Heart right ventricle (tissue), 16 donors: ENCODE measurements at places on chromosomes 6 and 20.
A peak's percentile ranks its signal among the peaks of the same experiment; 100 is the strongest.

DNA sequence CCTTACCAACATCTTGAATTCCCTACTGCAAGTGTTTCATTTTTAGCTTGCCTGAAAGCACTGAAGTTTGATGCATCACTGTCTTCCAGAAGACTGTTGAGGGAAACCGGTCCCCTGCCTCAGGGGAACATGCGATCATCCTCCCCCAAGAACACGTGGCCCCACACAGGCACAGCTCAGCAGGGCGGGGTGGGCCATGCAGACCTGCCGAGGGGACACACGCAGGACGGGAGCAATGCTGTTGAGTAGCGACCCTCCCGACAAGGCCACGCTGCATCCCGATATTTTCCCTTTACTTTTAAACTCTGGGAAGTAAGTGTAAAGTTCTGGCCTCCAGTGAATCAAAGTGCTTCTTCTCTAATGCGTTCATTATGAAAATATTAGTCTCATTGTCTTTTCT lies 59.3 kb upstream of the XRN2 start:
- H3K4me1 ChIP-seq = no peaks in the 10 kb centered on the region
- no peak overlapping the region for H3K4me3 ChIP-seq
- no peaks in the 10 kb centered on the region for H3K36me3 ChIP-seq
- H3K27ac ChIP-seq = no peak overlapping the region

DNA sequence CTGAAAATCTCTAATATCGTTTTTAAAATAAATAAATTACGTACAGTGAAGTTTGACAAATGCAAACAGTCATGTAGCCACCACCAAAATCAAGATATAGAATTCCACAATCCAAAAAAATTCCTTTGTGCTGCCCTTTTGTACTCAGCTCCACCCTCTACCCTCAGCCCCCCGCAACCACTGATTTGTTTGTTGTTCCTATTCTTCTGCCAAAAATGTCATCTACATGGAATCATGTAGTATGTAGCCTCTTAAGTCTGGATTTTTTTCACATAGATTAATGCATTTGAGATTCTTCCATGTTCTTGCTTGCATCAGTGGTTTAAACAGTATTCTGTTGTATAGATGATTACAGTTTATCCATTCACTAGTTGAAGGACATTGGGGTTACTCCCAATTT lies 8.5 kb upstream of the REPS1 start:
- no peaks in the 10 kb centered on the region for H3K27me3 ChIP-seq
- H3K4me1 ChIP-seq = no peaks in the 10 kb centered on the region
- no peak overlapping the region for H3K27ac ChIP-seq

GRCh38 chr6:11343963-11344723 lies 111.7 kb upstream of the NEDD9 start:
- no peaks in the 10 kb centered on the region for H3K4me1 ChIP-seq
- no peak overlapping the region for H3K4me3 ChIP-seq
- H3K27ac ChIP-seq = no peak overlapping the region

DNA sequence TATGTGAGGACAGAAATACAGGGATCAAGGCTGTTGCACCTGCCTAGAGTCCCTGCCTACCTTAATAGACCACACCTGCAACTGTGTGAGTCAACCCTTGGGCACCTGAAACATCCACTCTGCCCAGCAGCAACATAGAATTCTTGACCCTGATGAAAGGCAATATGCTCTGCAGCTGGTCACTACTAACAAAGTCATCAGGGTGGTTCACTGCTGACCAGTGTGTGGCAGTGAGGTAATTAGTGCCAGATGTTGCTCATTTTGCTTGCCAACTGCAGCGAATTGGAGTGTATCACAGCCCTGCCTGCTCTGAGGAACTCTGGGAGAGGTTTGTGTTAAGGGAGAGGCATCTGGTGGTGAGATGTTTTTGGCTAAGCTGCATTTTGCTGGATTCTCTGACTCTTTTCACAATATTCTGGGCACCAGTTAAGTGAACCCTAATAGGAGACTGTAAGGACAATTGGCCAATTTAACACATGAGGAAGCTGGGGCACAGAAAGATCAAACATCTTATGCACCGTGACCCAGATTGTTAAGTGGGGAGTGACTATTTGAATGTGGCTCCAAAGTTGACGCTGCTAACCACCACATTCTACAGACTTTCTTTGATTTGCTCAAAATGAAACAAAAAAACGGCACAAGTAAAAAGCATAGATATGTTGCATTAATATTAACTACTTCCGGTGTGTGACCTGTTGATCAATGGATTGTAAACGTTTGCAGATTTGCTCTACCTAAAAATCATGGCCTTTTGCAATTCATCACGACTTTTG lies 61.9 kb upstream of the OPRM1 start:
- no peaks in the 10 kb centered on the region for H3K36me3 ChIP-seq
- no peaks in the 10 kb centered on the region for H3K27me3 ChIP-seq
- no peak overlapping the region for H3K27ac ChIP-seq
- no peaks in the 10 kb centered on the region for H3K4me1 ChIP-seq
- DNase-seq = no peak

GRCh38 chr6:165971202-165971601 lies 196.4 kb downstream of the TBXT start:
- H3K27me3 ChIP-seq = no peaks in the 10 kb centered on the region
- DNase-seq = no peak
- H3K36me3 ChIP-seq = no peaks in the 10 kb centered on the region
- no peaks in the 10 kb centered on the region for H3K4me1 ChIP-seq
- H3K27ac ChIP-seq = no peak overlapping the region

DNA sequence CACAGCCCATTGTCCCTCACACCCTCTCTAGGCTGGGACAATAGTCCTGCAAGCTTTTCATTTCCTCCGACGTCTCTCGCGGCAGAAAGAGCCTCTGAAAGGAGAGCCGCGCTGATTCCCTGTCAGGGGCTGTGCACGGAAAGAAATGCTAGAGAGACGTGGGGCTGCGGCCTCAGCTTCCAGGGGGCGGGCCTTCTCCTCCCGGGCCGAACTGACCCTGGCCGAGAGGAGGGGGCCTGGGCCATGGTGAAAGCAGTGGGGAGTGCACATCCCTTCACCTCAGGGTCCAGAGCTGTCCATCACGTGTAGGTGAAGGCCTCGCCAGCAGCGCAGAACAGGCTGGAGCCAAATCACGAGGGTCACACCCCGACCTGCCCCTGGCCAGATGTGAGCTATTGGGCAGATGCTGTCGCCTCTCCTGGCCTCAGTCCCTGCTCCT lies 220.4 kb downstream of the TAF4 start:
- no peak for DNase-seq
- no peak overlapping the region for H3K4me3 ChIP-seq
- no peaks in the 10 kb centered on the region for H3K36me3 ChIP-seq
- peaks cover 26% of the 10 kb centered on the region for H3K27me3 ChIP-seq

- H3K27me3 ChIP-seq = no peaks in the 10 kb centered on the region
- no peak overlapping the region for H3K27ac ChIP-seq
- H3K36me3 ChIP-seq = no peaks in the 10 kb centered on the region
- H3K4me3 ChIP-seq = no peak overlapping the region
Observed at GRCh38 chr6:429515-430121, 38.1 kb downstream of the IRF4 start.

DNA sequence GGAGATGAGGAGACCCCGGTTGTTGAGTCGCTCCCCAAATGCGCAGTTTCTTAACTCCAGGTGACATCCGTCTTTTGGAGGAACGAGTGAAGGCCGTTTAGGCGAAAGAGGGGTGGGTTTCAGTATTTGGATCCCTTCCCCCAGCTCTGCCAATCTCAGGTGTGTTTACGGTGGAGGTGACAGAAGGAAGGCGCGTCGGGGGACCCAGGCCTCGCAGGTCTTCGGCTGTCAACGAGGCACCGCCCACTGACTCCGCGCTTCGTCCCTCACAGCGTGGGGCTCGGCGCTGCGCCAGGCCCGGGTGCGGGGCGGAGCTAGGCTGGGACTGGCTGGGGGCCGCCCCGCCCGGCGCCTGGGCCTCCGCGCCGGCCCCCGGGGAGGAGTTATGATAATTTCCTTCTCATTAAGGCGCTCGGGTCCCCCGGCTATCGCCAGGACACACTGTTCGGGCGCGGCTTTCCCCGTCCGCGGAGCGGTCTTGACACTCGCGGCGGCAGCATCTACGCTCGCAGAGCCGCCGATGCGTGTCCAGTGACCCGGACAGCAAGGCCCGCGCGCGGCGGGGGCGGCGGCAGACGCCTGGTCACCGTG lies at the start of gene TFAP2C:
Gene TFAP2C (plus strand): TSS at position 434 of the 591 bp plus-strand sequence. CDS start 239 bp downstream, outside the sequence.
- peak within 1 kb of the TSS; percentile 44 for H3K27ac ChIP-seq
- H3K27me3 ChIP-seq = peaks cover 100% of the 10 kb centered on the region
- H3K4me3 ChIP-seq = peak within 1 kb of the TSS; percentile 40
- H3K36me3 ChIP-seq = no peaks in the 10 kb centered on the region

DNA sequence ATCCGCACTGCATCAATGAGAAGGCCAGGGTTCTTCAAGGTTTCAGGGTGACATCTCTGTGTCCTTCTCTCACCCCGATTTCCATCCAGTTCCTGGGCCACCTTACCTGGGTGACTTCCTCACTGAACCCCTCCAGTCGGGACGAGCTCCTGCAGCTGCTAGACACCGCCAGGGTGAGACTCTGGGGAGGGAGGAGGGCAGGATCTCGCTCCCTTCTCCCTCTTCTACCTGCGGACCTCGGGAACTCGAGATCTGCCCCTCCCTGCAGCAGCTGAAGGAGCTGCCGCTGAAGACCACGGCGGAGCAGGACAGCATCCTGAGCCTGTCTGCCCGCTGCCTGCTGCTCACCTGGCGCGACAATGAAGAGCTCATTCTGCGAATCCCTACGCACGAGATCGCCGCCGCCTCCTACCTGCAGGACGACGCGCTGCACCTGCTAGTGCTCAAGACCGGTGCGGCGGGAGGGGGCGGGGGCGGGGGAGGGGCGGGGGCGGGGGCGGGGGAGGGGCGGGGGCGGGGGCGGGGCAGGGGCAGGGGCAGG lies 7.5 kb downstream of the CCM2L start:
- H3K4me3 ChIP-seq = no peak overlapping the region
- H3K27me3 ChIP-seq = peaks cover 42% of the 10 kb centered on the region
- H3K27ac ChIP-seq = no peak overlapping the region
- no peaks in the 10 kb centered on the region for H3K36me3 ChIP-seq
- peaks cover 3% of the 10 kb centered on the region for H3K4me1 ChIP-seq

GRCh38 chr20:50858525-50858924 lies 63.7 kb downstream of the BCAS4 start:
- H3K27me3 ChIP-seq = no peaks in the 10 kb centered on the region
- H3K4me3 ChIP-seq = no peak overlapping the region
- H3K36me3 ChIP-seq = no peaks in the 10 kb centered on the region
- DNase-seq = no peak

DNA sequence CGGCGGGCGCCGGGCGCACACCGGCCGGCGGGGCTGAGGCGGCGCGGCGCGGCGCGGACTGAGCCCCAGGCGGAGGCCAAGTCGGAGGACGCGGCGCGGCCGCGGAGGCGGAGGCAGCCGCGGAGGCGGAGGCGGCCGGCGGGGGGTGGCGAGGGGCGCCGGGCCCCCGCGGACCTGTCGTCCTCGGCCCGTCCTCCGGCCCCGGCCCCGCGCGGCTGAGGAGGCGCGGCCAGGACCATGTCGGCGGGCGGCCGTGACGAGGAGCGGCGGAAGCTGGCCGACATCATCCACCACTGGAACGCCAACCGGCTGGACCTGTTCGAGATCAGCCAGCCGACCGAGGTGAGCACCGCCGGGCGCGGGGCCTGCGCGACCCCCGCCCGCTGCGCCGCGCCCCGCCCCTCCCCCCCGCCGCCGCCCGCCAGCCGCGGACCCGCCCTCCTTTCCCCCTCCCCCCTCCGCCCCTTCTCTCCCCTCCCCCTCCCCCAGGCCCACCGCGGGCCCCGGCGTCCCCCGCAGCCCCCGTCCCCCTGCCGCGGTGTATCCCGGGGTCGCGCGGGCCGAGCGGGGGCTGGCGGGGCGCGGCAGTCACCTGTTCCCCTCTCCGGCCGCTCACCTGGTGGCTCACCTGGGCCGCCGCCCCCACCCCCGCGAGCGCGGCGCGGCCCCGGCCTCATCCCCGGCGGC lies at the start of gene AFDN:
Gene AFDN (plus strand): TSS at position 16 of the 687 bp plus-strand sequence. CDS start 222 bp downstream, at position 238.
- H3K36me3 ChIP-seq = no peaks in the 10 kb centered on the region
- peak within 1 kb of the TSS; percentile 68 for H3K4me3 ChIP-seq
- peaks cover 53% of the 10 kb centered on the region for H3K4me1 ChIP-seq
- no peaks in the 10 kb centered on the region for H3K27me3 ChIP-seq
- peak; percentile 14 for DNase-seq

GRCh38 chr6:13563009-13563408 lies 11.4 kb upstream of the SIRT5 start:
- no peak overlapping the region for H3K27ac ChIP-seq
- no peak for DNase-seq
- no peaks in the 10 kb centered on the region for H3K36me3 ChIP-seq
- H3K4me1 ChIP-seq = no peaks in the 10 kb centered on the region
- no peaks in the 10 kb centered on the region for H3K27me3 ChIP-seq

- no peak overlapping the region for H3K4me3 ChIP-seq
- no peaks in the 10 kb centered on the region for H3K36me3 ChIP-seq
- H3K4me1 ChIP-seq = no peaks in the 10 kb centered on the region
- H3K27me3 ChIP-seq = no peaks in the 10 kb centered on the region
- DNase-seq = no peak
- H3K27ac ChIP-seq = no peak overlapping the region
Observed at GRCh38 chr6:15176816-15177370, 69.0 kb upstream of the JARID2 start.

DNA sequence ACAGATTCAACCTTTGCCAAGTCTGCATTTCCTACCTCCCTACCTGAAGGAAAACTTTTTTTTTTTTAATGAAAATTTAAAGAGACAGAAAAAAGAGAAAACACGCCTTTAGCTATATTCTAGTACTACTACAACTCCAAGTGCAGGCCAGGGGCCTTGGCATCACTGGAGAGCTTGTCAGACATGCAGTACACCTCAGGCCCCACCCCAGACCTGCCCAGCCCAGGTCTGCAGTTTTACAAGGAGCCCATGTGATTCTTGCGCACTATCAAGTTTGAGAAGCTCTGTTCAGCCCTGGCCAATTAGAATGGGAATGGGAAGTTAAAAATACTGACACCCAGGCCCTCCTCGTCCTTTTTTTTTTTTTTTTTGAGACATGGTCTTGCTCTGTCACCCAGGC lies 85.0 kb downstream of the NFATC2 start:
- peaks cover 26% of the 10 kb centered on the region for H3K4me1 ChIP-seq
- H3K36me3 ChIP-seq = no peaks in the 10 kb centered on the region
- no peak for DNase-seq
- no peak overlapping the region for H3K27ac ChIP-seq

- H3K4me3 ChIP-seq = no peak overlapping the region
- no peaks in the 10 kb centered on the region for H3K4me1 ChIP-seq
- no peak overlapping the region for H3K27ac ChIP-seq
- no peak for DNase-seq
- no peaks in the 10 kb centered on the region for H3K36me3 ChIP-seq
Observed at GRCh38 chr6:141824350-141824749, 308.4 kb upstream of the GJE1 start.

DNA sequence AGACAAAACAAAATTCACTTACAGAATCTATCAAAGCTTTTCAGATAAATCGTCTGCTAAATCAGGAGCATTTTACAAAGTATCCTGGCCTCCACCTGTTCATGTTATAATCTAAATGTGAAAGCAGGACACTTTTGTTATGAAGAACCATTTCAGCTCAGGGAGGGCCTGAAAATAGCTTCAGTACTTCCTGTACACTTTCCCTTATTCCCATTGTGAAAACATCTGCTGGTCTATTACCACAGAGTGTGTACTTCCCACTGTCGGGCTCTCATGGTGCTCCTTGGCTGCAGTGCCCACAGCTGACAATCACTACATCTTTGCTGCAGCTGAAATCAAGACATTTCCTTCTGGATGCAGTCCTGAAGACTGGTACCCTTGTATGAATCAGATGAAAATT lies 128.1 kb downstream of the OPRM1 start:
- DNase-seq = no peak
- no peak overlapping the region for H3K27ac ChIP-seq
- no peaks in the 10 kb centered on the region for H3K36me3 ChIP-seq

- H3K27ac ChIP-seq = no peak overlapping the region
- no peaks in the 10 kb centered on the region for H3K4me1 ChIP-seq
- H3K27me3 ChIP-seq = no peaks in the 10 kb centered on the region
- no peaks in the 10 kb centered on the region for H3K36me3 ChIP-seq
Observed at GRCh38 chr6:53205778-53206177, 57.1 kb upstream of the GCM1 start.
